Amygdala (tissue), 56 donors: ENCODE measurements at places on chromosomes 13 and 19.
A peak's percentile ranks its signal among the peaks of the same experiment; 100 is the strongest.

- DNase-seq: no peak
These were observed 94.7 kb upstream of the RAP2A start for GRCh38 chr13:97339019-97339987.

DNA sequence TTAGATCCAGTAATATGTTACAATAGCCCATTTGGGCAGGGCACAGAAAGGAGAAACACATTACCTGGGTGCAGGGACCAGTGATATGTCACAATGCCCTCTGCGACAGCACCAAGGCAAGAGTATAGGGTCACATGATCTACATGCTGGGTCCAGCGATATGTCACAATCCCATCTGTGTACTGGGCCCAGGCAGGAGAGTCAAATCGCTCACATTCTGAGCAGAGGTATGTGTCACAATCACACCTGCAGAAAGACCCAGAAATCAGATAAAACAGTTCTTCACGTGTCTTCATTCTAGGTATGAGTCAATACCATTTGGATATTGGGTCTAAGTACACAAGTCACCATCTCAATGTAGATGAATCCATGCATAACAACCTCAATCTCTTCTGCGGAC is 7.1 kb upstream of the ZNF43 start:
- DNase-seq: no peak

DNA sequence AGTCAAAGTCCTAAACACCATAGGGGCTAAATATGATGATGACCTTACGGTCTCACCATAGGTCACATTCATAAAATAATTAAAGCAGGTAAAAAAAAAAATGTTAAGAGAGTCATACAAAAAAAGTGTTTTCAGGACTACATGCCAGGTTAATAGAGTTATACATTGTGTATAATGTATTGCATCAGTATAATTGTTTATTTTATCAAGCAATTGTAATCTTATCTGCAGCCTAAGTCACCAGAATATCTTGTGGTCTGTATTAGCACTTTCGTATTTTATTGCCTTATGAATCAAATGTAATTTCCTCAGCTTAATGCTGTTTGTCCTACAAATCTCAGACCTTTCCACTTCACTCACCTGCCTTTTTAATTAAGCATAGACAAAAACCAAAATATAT is 972.9 kb upstream of the PCDH20 start:
- DNase-seq: no peak

DNA sequence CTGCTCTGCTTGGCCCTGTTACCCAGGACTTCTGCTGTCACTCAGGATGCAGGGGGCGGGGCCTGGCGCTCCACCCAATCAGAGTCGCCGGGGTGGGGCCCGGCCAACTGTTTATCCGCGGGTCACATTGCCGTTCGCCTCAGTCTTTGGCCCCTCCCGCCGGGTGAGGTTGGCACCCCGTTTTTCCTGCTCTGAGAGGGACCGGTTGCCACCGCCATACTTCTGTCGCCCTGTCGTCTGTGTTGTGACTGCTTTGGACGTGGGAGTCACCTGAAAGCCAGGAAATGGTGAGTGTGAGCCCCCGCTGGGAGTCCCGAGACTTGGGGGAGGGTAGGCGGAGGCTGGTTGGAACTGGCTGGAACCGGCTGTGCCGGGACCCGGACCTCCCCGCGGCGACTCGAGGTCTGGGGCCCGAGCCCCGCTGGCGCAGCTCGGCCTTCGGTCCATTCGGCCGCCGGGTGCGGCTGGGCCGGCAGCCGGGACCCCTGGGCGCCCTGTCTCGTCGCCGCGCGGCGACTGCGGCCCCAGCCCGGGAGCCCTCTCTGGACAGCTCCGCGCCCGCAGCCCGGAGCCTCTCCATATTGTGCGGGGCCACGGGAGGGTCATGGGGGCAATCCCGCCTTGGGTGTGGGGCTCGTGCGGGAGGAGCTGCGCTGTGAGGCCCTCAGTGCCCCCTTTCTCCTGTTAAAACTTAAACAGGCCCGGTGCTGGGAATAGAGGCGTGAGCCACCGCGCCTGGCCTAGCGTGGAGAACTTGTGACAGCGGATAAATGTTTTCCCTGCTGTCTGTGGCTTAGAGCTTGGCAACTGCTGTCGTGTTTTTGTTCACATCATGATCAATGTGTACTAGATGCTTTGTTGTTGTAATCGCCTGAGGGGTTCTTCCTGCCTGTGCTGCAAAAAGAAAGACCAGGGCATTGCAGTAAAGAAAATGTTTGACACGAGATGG is at the start of gene ZNF844:
ZNF844 (plus strand) TSS at position 142 of the 949 bp plus-strand sequence; CDS start at position 285, 143 bp downstream.
- DNase-seq: peak; percentile 86

DNA sequence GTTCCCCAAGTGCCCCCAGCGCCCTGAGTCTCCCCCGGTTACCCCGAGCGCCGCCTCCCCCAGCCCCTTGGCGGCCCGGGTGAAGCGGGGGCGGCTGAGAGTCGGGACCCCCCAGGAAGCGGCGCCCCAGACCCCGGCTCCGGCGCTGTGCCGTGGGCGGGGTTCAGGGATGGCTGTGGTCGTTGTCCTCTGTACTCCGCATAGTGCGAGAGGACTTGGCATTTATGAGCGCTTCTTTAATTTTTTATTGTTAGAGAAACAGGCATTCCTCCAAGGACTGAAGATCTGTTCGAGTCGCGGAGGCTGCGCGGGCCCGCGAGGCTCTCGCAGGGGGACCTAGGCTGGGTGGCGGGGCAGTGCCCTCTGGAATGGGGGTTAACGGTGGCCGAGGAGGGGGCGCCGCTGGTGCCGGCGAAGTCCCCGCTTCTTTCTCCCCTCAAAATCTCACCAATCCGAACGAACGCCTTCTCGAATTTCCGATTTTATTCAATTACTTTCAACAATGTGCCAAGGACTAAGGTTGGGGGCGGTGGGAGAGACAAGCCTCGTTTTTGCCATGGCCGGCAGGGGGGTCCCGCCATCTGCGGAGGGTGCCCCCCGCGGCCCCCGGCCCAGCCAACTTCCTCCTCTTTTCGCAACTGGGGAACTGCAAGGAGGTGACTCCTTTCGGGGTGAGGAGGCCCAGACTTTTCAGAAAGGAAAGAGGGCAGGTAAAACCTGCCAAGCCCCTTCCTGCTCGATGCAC is 596 bp upstream of the GJB2 start:
- no peak for DNase-seq

- no peak for DNase-seq
These were observed 29.6 kb downstream of the ELL start for GRCh38 chr19:18491995-18492953.

DNA sequence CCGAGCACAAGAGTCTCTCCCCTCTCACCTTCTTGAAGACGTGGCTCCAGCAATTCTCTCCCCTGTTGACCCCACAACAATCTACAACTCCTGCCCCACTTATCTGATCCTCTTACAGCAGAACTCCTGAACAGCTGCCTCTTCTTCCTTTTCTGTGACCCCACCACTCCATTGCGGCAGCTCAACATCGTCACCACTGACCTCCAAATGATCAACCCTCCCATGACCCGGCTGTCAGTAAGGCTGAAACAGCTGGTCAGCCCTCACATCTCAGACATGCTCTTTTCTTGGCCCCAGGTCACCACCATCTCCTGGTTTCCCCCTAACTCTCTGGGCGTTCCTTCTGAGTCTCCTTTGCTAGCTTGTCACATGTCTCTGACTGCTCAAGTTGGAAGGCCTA is 1.8 kb downstream of the EXOSC5 start:
- DNase-seq: no peak

- DNase-seq: no peak
These were observed 67.7 kb upstream of the USP29 start for GRCh38 chr19:57052081-57052480.

DNA sequence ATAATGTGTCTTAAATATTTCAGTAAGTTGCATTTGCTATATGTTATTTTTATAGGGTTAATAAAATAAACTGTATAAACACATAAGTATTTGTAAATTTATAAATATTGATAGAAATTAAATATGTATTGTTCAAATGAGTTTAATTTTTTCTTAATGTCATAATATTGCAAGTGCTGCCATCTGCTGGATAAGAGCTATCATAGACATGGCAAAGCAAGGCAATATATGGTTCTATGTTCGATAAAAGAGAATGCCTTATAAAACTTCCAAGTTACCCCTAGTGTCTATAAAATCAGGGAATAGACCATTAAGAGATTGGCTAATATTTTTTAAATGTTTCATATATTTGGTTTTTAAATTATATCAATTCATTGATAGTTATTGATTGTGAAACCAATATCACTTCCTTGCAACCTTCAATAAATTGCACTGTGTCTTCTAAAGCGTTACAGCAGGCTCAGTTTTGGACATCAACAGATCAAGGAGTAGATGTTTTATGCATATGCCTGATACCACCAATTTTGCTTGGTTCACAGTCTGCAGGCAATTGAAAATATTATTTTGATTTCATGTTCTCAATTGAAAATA is 29.0 kb upstream of the SLITRK6 start:
- DNase-seq: no peak

DNA sequence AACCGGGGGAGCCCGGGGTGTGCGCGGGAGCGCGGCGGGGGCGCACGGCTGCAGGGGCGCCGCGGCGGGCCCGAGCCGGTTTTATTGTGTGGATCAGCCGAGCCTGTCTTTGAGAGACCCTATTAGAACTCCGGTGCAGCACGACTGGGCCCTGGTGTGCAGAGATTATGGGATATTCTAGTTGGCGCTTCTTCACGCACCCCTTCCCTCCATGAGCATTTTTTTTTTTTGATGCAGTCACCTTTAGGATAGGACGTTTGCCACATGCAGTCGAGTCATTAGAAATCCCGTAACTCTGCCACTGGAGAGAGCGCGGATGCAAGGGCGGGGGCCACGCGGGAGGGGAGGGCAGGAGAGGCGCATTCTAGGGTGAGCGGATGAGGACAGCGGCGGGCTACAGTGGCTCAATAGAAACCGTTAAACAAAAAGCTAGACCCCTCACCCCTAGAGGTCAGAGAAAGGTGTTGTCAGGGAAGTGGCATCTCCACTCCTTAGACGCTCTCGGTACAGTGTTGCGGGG is 3.7 kb downstream of the FGF9 start:
- no peak for DNase-seq
